ENCODE measurements at places on chromosomes 5 and 9.

DNA sequence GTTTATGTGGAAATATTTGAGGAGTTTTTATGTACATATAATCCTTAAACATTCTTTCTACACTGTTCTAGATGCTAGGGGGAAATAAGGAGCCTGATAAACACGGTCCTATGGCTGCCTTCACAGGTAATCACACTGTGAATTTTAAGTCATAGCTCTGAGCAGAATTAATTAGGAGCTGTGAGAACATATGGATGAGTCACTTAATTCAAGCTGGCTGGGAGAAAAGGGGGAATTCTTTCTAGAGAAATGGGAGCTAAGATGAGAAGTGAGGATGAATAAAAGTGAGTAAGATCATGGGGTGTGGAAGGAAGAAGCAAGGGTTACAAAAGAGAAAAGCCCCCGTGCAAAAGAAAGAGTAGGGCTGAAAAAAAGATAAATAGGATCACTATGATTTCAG, 290.8 kb downstream of the DNAH5 start:
- no peak for DNase-seq

GRCh38 chr5:136038635-136039034, 9.8 kb downstream of the TGFBI start:
- no peak for DNase-seq

DNA sequence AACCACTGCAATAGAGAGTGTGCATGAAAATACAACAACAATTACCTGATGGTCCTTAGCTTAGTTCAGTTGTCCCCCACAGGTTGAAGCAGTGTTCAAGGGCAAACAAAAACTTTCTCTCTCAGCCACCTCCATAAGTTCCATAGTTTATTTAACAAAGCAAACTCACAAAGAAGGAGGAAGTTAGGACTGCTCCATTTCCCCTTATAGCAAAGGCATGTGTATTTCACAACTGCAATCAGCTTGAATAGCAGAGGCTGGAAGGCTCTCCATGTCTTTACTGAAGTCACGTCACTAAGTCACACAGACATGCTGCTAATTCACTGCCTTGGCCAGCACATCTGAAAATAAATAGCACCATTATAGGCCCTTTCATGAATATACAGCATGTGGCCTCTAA, 43.3 kb downstream of the DOCK8 start:
- no peak for DNase-seq

GRCh38 chr5:154801083-154801482, 45.9 kb downstream of the LARP1 start:
- no peak for DNase-seq

DNA sequence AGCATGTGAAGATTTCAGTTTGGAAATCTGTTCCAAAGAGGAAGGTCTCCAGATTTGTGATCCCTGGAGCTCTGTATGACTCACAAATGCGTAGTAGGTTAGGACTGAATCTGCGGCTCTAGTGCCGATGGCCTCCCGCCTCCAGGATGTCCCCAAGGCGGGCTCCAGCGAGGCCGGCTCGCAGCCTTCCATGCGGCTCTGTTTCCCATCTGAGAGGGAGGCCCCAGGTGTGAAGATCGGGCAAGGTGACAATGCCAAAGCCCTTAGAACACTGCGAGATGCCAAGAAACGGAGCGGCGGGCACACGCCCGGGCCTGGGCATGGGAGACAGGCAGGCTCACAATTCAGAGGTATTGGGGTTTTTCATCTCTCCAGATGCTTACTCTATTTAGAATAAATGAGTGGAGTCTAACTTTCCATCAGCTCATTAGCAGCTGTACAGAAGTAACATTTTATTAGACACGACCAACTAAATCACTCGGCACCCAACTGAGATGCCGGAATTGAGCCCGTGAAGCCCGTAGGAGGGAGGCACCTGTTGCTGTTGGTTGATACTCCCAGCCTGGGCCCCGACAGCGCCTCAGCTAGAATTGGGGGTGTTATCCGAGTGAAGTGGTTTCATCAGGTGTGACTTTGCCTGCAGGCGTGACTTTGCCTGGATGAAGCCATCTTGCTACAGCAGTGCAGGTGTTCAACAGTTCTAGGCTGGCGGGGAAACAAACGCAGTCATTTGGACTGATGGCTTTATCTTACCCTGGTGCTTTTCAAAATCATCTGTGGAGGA, 7.4 kb upstream of the MRPS2 start:
- no peak for DNase-seq

Measured in stromal cell of bone marrow (primary cell).